ENCODE measurements at places on chromosomes 16 and 17. TPM values are rescaled to one million over a fixed set of nuclear protein-coding genes. Genes with fewer than 3 reads are reported as not detected.

Gene AGRP
- not detected for polyA plus RNA-seq

Gene ITGAX
- polyA plus RNA-seq: 1.1 TPM

Gene STX1B
- 0.66 TPM for polyA plus RNA-seq

Gene KRTAP3-1
- polyA plus RNA-seq: not detected

Gene DNAI2
- polyA plus RNA-seq: not detected

Gene BOLA2B
- polyA plus RNA-seq: 184 TPM

Gene DNASE1L2
- polyA plus RNA-seq: 0.48 TPM

Gene CD79B
- 2.7 TPM for polyA plus RNA-seq

Gene TMEM235
- polyA plus RNA-seq: not detected

Gene NOXO1
- 0.29 TPM for polyA plus RNA-seq

Gene DLX4
- 0.09 TPM for polyA plus RNA-seq

Gene MPP2
- polyA plus RNA-seq: 8.8 TPM

Gene KRT36
- polyA plus RNA-seq: not detected

Gene TLK2
- 14.6 TPM for polyA plus RNA-seq

Gene CA10
- polyA plus RNA-seq: 0.05 TPM

Gene ZNF778
- polyA plus RNA-seq: 1.6 TPM

- DNase-seq: no peak
Measured at GRCh38 chr17:36880268-36880905, 56.9 kb upstream of the LHX1 start.

GRCh38 chr16:50267651-50268050 is 1.3 kb downstream of the ADCY7 start:
- DNase-seq: peak; percentile 38

GRCh38 chr16:48157794-48158193 is 2.0 kb upstream of the ABCC12 start:
- DNase-seq: no peak

DNA sequence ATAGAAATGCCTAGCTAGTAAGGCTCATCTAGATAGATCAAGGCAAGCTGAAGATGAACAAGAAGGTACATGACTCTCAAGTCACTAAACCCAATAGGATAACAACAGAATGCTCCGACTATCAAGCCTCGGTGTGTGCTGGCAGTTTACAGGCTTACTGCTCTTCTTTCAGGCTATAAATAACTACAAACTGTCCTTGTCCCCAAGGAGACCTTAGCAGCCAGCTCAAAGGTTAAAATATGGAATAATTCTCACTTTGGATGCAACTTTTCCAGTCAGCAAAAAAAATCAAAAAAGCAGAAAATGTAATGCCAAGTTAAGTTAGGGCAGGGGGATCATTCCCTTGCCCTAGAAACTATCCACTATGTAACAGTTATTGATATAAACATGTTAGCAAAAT is 44.6 kb downstream of the SPOP start:
- no peak for DNase-seq

DNA sequence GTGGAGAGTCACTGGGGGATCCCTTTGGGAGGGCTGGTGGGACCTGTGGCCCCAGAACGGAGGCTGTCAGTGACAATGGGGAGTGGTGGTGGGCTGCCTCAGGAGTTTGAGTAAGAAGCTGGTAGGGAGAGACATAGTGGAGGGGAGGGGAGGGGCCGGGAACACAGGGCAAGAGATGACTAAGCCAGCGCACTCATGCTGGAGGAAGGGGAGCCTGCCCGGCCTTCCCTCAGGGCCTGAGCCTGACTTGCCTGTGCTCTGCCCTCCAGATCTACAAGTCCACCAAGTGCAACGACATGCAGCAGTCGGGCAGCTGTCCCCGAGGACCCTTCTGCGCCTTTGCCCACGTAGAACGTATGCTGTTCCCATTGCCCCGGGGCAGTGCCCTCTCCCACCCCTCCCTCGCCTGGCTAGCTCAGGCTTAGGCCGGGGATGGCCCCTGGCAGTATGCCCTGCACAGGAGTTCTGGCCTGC is 29.3 kb downstream of the UNC13D start:
- no peak for DNase-seq

GRCh38 chr16:3651461-3652372 is 2.8 kb upstream of the DNASE1 start:
- no peak for DNase-seq

- peak; percentile 94 for DNase-seq
Measured at GRCh38 chr17:50604513-50604912, 30.2 kb upstream of the ABCC3 start.

DNA sequence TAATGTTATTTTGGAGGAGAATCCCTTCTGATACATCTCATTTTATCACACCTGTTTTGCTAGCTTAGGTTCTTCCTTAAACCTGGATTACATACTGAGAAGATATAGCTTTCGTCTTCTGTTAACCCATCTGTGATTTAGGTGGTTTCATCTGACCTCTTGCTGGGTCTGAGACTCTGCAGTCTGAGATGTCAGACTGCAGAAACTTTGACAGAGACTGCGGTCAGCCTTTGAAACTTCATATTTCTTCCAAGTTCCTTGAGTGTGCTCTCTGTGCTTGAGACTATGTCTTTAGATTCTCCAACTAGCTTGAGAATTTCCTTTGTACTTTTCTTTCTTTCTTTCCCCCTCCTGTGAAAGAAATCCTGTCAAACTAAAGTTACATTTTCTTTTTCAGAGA is 196.4 kb upstream of the MPHOSPH6 start:
- no peak for DNase-seq

- DNase-seq: no peak
Measured at GRCh38 chr17:65666876-65667321, 105.5 kb upstream of the AXIN2 start.

- no peak for DNase-seq
Measured at GRCh38 chr16:6663668-6664067, 669.0 kb upstream of the RBFOX1 start.

- no peak for DNase-seq
Measured at GRCh38 chr17:17057057-17057551, 14.8 kb downstream of the MPRIP start.

- no peak for DNase-seq
Measured at GRCh38 chr17:42766124-42766523, 5.1 kb downstream of the RAMP2 start.

DNA sequence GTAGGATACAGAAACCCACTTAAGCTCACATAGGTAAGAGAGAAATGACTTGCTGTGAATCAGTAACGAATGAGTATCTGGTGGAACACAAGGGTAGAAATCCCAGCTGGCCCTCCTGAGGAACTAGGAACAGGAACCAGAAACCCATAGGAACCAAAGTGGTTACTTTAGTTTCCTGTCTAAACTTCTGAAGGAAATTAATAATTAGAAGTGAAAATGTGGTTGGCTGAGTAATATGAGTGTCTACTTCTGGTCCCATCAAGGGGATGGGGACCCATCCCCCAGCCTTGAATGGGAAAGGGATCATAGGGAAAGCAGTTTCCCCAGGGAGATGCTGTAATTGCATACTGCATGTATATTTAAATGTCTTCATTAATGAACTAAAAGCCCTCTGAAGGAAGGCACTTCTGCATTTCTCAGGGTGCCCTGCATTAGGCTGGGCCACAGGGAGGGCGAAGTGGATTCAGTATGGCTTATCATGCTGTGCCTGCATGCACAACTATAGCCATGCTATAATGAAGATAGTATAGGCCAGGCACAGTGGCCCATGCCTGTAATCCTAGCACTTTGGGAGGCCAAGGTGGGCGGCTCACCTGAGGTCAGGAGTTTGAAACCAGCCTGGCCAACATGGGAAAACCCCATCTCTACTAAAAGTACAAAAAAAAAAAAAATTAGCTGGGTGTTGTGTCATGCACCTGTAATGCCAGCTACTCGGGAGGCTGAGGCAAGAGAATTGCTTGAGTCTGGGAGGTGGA is 45.6 kb downstream of the CYB5B start:
- no peak for DNase-seq

GRCh38 chr16:55021595-55022475 is 91.2 kb downstream of the IRX5 start:
- no peak for DNase-seq

GRCh38 chr17:78923660-78924453 is 1.3 kb downstream of the TIMP2 start:
- DNase-seq: peak; percentile 83

DNA sequence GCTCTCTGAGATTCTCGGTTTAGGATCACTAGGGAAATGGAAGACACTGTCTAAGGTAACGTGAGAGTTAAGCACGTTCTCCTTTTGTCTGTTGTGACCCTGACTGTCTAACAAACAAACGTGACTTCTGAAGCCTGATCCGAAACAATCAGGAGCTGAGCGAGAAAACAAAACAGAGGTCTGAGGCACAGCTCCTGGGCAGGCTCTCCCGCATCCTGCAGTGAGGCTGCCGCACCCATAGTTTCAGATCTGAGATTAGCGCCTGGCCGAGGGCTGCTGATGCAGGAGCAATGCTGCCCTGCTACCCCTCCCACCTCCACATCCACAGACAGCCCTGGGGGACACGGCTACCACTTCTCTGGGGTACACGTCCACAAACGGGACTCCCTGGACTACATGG is 46.7 kb downstream of the RNF157 start:
- DNase-seq: no peak

- DNase-seq: no peak
Measured at GRCh38 chr16:50498431-50499155, 49.6 kb upstream of the NKD1 start.

DNA sequence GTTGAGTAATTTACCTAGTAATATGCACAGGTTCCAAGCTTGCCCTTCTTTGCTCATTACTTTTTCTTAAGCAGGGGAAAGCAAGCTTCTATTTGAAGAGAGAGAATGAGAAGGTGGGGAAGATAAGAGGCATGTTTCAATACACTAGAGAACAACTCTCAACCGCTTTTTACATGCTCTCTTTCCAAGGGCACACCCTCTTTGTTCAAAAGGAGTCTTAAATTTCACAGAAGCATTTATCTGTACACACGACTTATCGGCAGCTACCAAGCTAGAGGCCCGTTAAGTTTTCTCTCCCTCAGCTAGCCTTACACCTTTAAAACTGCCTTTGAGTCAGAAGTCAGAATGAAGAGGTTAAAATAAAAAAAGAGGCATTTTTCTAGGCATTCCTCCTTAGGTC is 79.6 kb downstream of the STH start:
- no peak for DNase-seq

GRCh38 chr17:55811536-55811935 is 60.7 kb downstream of the PCTP start:
- no peak for DNase-seq

DNA sequence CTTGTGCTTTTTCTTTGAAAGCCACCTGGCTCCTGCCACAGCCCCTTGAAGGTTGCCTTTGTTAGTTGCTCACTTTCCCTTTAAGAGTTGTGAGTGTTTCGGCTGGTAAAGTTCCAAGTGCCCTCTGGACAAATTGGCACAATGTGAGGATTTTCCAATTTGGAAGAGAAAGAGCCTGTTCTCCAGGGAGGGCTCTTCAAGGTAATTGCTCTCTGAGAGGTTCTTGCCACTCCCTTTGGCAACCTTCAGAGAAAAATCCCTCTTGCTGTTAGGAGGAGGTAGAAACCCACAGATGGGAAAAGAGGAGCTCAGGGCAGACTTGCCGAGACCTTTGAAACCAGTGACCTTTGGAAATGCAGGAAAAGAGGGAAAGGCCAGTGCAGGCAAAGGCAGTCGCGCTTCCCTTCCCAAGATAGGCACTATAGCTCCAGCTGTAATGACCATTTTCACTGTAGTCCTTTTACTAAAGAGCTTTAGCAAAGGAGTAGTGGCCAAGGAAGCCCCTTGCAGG is 49.0 kb upstream of the AKAP1 start:
- no peak for DNase-seq

GRCh38 chr17:79045001-79045729 is 21.2 kb downstream of the C1QTNF1 start:
- DNase-seq: peak; percentile 42

DNA sequence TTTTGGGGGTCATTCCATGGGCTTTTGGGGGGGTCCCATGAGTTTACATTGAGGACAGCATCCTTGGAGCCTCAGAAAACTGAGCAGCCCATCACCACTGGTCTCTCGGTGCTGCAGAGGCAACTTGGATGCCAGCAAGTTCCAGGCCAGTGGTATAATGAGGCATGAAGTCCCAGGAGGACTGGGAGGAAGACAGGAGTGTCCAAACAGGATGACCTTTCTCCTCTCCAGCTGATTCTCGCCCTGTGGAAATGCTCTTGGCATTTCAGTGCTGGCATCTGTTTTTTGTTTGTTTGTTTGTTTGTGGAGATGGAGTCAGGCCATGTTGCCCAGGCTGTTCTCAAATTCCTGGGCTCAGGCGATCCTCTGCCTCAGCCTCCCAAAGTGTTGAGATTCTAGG is 347.6 kb downstream of the SNX29 start:
- no peak for DNase-seq

- DNase-seq: no peak
Measured at GRCh38 chr16:72740347-72740746, 307.6 kb downstream of the ZFHX3 start.

GRCh38 chr17:4006165-4006589 is 41.9 kb upstream of the ATP2A3 start:
- DNase-seq: no peak

GRCh38 chr16:74521691-74522090 is 85.2 kb downstream of the GLG1 start:
- DNase-seq: no peak

GRCh38 chr17:58873926-58874325 is 118.3 kb downstream of the PPM1E start:
- DNase-seq: no peak

- peak; percentile 77 for DNase-seq
Measured at GRCh38 chr17:45425125-45425983, 7.3 kb downstream of the ARHGAP27 start.

DNA sequence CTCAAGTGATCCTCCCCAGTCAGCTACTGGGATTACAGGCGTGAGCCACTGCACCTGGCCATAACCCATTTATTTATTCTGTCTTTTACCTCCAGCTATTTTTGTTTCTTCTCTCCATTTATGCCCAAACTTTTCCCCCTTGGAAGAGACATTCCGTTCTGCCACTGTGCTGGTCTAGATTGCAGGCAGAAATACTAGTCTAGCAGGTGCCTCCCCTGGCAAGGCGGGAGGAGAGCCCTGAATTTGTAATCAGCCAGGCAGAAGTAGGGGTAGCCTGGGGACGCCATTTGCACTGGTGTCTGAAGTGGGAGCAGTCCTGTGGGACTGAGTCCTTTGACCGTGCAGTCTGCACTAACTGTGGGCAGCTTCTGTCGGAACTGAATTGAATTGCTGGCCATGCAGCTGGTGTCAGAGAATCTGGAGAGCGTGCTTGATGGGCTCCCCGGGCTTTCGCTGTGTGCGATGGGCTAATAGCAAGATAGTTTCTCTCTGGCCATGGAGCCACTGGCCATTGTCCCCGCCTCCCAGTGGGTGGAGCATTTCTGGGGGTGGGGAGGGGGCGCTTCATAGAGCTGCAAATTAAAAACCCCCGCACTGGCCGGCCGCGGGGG is 31.5 kb upstream of the LITAF start:
- DNase-seq: no peak

GRCh38 chr16:78431004-78431670 is 331.7 kb downstream of the WWOX start:
- no peak for DNase-seq

All from right cardiac atrium (tissue), 5 donors.